ENCODE measurements at places on chromosomes 4 and X.

DNA sequence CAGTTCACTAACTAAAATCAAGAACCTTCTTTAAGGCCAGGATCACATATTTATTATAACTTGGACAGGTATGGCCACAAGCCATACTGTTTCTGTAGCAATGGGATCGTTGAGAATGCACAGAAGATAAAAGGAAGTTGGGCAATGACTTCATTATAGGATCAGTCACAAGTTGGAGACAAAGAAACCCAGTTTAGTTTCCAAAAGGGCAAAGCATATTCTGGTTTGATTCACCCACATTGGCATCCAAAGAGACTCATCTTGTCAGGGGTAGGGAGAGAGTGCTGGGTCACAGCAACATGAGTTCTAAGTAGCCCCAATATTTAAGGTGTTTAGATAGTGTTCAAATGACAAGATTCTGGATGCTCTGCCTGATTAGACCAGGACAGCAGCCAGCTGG lies 317.1 kb upstream of the GALNT7 start:
- DNase-seq, result no peak

DNA sequence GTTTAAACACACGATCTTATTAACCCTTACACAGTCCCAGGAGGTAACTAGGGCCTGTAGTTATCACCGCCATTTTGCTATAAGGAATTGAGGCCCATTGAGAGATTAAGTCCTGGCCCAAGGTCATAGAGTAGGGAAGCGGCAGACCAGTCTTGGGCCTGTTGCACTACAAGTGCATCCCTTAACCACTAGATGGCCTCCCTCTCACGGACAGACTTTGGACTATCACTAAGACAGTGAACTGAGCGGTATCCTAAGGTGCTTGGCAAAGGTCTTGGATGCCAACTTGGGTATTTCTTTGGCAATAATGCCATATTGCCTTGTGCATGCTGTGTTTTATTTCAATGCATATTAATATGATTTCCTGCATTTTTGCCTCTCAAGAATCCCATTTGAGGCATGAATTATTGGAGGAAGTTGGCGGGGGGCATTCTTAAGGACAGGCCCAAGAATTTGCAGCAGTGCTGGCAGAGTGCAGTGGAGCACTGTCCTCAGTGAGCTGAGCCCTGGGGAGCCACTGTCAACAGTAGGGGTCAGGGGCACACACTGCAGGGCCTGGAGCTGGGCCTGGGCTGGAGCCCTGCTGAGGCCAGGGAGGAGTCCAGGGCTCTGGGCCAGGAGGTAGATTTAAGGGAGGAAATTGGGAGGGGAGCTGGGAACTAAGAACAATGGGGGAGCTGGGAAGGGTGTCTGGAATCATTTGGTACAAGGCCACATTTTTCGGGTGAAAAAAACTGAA lies 147.4 kb downstream of the SMIM20 start:
- no peak for DNase-seq

- no peak for DNase-seq
Measured at GRCh38 chrX:63934791-63935190, 149.8 kb upstream of the ARHGEF9 start.

DNA sequence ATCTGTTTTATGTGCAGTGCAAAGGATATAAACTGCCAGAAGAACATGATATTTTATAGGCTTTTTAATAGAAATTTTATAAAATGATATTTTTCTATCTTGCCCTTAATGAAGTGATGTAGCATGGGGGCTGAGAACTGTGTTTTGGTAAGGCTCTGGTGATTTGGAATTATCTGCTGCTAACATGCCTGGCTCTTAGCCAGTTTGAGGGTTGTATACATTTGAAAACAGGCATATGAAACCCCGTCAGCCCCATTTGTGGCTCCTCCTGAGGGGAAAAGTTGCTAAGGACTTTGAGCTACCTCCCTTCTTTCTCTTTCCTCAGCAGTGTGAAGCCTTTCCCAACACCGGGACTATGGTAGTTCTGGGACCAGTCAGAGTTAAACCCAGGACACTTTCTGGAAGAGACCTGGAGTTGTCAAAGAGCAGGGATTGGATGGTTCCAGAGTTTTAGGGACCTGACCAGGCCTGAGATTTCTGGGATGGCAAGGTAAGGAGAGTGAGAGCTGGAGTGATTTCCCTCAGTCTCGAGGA lies 4.7 kb downstream of the SFRP2 start:
- DNase-seq, result no peak

DNA sequence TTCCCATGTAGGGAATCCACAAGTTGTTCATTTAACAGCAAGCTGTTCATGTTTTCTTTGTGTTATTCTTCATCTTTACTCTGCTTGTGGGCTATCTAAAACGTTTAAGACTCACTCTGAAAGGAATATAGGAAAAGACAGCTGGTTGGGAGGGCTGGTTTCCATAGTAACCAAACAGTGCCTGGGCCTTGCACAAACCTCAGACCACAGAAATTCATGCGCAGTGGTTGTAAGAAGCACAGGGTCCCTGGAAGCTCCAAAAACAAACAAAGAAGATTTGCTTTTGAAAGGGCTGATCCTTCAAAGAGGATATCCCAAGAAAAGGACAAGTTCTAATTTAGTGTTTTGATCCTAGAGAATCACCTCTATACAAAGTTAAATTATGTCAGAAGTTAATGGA lies 7.8 kb downstream of the SERTM2 start:
- DNase-seq, result no peak

- DNase-seq, result no peak
Measured at GRCh38 chr4:119231491-119231890, 19.0 kb downstream of the USP53 start.

DNA sequence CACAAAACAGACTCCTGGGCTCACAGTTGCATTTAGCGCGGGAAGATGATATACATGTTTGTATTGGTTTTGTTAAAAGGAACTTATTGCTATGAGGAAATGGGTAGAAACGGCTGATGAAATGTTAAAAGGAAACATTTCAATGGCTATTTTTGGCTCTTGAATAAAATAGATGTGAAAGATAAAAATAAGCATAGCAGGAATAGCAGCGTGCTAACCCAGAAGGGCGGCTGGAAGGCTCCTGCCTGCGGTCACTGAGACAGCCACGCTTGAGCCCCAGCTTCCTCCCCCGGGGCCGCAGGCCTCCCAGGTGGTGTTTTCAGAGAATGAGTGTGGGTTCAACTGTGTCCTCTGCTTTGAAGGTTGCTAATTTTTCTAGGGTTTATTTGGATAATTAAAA lies 35.0 kb upstream of the CLCN4 start:
- DNase-seq, result no peak

DNA sequence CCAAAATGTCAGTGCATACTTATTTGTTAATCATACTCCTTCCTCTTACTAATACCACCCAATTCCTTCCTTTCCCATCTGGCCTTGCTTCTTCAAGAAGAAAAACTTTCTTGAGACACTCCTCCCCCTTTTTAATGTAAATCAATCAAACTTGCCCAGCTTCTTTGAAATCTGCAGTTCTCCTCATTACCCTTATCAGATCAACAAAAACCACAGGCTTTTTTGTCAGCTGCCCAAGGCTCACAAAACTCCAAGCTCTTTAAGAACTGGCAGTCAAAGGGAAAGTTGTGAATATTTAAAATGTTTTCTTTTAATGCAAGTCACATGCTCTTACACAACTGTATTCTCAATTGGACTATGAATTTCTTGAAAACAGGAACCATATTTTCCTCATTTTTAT lies 11.3 kb upstream of the MYOZ2 start:
- DNase-seq, result no peak

DNA sequence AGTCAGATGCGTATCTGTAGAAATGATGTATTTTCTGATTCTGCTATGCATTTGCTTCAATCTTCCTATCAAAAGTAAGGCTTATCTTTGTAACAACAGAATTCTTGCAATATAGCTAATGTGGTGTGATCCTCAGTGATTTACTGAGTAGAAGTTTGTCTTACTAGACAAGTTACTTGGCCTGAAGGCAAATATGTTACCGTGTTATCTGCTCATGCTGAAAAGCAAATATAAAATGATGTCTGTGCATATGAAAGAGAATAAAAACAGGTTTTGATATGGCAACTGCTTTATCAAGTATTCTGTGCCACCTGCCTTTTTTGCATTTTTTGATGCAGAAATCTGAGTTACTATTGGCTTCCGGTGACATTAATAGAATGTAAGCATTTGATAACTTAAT lies 92.6 kb downstream of the TIGD2 start:
- no peak for DNase-seq

DNA sequence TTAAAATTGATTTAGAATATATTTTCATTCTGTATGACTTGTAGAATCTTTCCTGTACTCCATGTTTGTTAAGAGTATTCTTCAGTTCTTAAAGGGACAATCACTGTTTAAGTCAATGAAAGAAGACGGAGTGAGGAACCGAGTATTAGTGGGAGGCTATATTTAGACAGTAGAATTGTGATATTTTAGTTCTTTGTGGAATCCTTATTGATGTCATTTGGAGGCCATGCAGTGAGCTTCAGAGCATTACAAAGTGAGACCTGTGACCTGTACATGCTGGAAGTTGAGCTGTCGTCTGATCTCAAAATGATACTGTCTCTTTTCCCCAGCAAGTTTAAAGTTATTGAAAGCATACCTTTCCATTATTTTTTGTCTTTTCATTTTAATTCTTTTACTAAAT lies 394.7 kb downstream of the GALNTL6 start:
- DNase-seq, result no peak

DNA sequence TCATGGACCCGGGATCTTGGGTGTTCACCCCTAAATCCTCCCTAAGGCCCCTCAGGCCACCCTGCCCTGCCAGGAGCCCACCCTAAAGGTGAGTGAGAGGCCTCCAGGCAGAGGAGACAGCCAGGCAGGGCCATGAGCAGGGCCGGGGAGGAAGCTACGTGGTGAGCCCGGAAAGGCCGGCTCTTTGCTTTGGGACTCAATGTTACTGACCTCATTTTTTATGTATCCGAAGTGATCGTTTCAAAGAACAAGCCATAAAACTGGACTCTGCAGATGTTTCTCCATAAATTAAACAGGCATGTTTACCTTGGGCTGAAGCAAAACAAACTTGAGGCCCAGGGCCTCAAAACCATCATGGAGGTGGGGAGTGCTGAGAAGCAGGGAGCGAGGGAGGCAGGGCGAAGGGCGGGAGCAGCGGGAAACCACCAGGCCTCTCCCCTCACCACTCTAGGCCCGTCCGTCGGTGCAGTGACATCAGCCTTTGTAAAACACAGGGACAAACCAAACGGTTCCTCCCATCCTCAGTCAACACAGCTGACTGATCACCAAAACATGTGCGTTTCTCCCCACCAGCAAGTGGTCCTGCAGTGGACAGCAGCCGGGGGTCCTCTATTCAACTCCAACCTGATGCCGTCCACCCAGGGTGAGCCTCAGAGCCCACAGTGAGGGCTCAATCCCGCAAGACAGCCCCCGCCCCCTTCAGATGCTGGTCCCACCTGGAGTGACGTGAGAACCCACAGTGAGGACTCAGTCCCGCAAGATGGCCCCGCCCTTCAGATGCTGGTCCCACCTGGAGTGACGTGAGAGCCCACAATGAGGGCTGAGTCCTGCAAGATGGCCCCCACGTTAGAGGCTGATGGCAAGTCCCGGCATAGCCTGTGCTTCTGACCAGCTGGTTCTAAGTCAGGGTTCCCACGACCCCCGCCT lies 102.9 kb upstream of the LRPAP1 start:
- DNase-seq, result no peak

DNA sequence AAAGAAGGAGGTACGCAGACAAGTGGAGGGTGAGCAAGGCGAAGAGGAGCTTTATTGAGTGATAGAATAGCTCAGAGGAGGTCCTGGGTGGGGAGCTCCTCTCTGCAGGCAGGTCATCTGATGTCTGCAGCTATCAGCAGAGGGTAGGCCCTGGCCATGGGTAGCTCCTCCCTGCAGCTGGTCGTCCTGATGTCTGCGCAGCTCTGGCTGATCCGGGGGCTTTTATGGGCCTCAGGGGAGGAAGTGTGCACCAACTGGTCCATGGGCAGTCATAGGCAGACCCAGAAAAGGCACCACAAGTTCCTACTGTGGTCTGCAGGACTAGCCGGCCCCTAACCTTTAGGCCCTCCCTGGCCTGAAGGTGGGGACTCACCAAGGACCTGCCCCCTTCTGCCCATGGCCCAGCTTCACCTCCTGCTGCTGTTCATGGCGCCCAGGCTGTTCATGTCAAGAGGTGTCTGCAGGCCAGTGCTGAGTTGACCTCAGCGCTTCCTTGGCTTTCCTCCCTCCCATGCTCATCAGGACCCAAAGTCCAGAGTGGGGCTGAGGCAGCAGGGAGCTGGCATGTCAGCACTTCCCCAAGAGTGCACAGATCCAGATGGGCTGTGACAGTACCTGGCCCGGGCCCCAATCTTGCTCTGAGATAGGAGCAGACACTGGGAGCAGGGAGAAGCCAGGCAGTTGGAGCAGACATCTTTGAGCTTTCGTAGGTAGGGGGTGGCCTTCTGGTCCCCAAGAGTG lies 46.1 kb downstream of the ARAP2 start:
- no peak for DNase-seq

DNA sequence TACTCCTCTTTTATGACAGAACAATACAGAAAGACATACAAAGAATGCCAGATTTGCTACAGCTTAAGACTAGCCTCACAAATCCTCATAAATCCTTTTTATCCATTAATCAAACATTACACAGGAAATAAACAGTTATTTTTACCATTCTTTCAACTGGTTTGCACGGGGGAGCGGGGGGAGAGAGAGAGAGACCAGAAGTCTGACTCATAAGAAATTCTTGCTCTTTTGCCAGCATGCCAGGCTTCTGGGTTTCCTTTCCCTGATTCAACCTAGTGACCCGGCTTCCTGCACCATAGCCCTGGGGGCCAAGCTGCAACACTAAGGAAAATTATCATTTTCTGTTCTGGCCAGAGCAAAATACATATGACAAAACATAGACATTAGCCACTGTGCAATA lies 6.8 kb upstream of the RRAGB start:
- no peak for DNase-seq

DNA sequence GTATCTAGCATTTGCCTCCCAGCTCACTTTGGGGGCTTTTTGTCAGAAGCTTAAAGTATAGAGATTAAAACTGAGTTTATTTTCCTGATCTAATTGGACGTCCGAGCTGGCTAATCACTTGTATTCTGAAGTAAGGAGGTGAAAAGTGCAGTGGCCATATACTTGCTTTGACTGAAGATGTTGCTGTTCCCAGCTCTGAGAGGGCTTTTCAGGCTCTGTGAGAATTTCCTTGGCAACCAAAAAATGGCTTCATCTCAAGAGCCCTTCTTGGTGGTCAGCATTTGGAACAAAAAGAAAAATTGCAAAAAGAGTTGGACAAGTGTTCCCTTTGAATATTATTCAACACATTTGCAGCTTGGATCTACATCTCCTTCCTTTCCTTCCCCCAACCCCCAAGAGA lies 67.0 kb downstream of the SLC4A4 start:
- DNase-seq, result no peak

DNA sequence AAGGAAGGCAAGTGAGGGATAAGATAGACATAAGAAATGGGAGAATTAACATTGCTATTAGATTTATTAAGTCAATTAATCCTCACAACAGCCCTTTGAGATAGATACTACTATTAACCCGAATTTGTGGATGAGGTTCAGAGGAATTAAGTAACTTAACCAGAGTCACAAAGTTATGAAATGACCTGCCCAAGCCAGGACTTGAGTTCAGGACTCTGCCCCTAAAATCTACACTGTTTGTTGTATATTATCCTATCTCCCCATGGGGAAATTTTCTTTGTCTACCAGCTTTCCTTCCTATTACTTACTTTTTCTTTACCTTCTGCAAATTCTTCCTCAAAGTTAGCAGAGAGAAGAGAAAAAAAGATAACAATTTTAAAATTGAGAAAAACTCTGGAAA lies 33.4 kb upstream of the UBQLN2 start:
- no peak for DNase-seq

- DNase-seq, result no peak
Measured at GRCh38 chr4:164488114-164488513, 265.8 kb upstream of the SMIM31 start.

GRCh38 chr4:793941-794621 lies 31.8 kb downstream of the CPLX1 start:
- no peak for DNase-seq

- DNase-seq, result no peak
Measured at GRCh38 chr4:183132865-183133264, 33.8 kb downstream of the WWC2 start.

Measured in smooth muscle cell of the brain vasculature (primary cell).